ENCODE measurements at places on chromosomes 6 and 20.

- DNase-seq: no peak
Observed at GRCh38 chr20:19047040-19047950, 165.1 kb upstream of the SLC24A3 start.

- no peak for DNase-seq
Observed at GRCh38 chr20:12847872-12848271, 160.9 kb upstream of the SPTLC3 start.

- no peak for DNase-seq
Observed at GRCh38 chr6:114032721-114033120, 61.8 kb upstream of the HDAC2 start.

DNA sequence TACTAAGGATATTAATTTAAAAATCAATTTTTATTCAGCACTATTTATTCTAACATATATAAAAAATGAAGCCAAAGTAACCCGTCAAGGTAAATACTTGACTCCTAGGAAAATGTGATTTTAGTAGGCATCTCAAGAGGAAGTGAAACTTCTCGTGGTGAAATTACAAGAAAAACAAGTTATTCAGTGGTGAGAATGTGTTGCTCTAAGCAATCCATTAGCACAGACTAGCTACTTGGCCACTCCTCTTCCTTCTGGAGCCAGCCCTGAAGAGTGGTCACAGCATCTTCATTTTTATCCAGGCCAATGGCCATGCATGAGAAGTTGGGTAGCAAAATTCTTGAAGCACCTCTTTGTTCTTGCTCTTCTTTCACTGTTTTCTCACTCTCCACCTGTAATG, 40.4 kb upstream of the GFRAL start:
- no peak for DNase-seq

- DNase-seq: no peak
Observed at GRCh38 chr6:132153221-132153898, 202.2 kb upstream of the CCN2 start.

GRCh38 chr6:26363882-26364701, 906 bp upstream of the BTN3A2 start:
- peak; percentile 9 for DNase-seq

GRCh38 chr6:8814440-8815000, 379.2 kb upstream of the SLC35B3 start:
- no peak for DNase-seq

- no peak for DNase-seq
Observed at GRCh38 chr20:35870541-35871258, 83.6 kb downstream of the SCAND1 start.

DNA sequence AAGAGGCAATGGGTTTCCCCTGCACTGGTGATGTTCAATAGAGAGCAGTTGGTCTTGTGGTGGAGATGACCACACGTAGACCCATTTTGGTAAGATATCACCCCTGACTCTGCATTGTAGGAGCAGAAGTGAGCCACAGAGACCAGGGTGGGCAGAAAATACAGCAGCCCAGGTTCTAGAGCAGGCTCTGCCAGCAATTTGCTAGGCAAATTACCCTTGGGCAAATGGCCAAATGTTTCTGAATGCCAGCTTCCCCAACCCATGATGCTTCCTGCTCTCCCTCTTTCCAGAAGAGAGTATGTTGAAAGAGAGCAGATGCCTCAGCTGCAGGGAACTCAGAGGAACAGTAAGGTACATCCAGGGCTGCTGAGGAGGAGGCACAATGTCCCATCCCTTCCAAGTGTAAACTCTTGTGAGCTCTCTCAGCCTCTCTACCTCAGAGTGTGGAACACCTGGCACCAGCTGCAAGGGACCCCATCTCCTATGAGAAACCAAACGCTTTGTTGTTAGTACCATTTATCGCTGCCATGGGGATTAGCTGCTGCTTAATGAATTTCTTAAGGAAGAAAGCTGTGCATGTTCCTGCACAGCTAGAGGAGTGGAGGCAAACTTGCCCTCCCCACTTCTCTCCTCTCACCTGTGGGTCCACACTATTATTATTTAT, 317.5 kb upstream of the MOCS1 start:
- DNase-seq: peak; percentile 66

GRCh38 chr6:10794239-10794638, 44.1 kb downstream of the MAK start:
- DNase-seq: no peak

DNA sequence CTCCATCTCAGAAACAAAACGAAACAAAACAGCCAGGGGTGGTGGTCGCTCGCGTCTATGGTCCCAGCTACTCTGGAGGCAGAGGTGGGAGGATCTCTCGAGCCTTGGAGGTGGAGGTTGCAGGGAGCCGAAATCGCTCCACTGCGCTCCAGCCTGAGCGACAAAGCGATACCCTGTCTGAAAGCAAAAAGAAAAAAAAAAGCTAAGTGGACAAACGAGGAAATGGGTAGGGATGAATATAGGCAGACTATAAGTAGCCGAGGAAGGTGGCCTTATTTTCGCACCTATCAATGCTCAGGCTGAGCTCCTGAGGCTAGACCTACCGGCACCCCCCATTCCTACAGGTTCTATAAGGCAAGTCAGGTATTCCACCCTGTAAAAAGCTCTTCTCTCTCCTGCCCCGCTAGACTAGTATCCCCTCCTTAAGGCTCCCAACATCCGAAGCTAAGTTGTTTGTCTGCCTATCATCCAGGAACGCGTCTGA, 650 bp upstream of the CASP8AP2 start:
- DNase-seq: no peak

GRCh38 chr6:25868436-25869183, 5.4 kb downstream of the SLC17A3 start:
- no peak for DNase-seq

DNA sequence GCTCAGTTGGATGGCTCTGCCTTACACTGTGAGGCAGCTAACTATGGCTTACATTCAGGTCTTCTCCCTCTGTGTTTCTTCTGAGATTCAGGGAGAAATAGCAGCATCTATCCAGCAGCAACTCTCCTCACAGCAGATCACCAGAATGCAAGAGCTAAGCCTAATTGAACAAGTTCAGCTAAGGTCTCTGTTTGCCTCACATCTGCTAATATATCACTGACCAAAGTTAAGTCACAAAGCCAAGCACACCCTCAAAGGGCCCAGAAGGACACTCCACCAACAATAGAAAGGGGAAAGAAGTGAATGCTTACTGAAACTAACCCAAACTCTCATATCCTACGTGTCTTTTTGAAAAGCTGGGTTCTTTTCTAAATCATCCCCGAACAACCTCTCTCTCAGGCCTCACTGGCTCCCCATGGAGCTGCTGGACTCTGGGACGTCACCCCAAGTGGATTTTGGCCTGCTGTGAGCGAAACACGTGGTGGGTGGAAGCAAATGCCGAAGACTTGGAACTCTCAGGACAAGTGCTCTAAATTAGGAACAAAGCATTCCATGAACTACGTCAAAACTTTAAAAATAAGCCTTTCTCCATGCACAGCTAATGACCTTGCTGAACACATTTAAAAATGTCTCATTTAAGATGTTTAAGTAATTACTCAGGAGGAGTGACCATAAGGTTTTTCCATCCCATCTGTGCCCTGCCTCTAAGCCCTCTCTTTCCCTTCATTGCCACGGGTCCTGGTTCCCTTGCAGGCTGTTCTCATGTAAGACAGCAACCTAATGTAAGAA, 167.5 kb upstream of the PLCB4 start:
- no peak for DNase-seq

- DNase-seq: no peak
Observed at GRCh38 chr20:43937591-43937990, 22.9 kb downstream of the TOX2 start.

- DNase-seq: no peak
Observed at GRCh38 chr6:147826698-147827097, 318.2 kb downstream of the SAMD5 start.

GRCh38 chr6:133159255-133159795, 81.8 kb upstream of the EYA4 start:
- no peak for DNase-seq

DNA sequence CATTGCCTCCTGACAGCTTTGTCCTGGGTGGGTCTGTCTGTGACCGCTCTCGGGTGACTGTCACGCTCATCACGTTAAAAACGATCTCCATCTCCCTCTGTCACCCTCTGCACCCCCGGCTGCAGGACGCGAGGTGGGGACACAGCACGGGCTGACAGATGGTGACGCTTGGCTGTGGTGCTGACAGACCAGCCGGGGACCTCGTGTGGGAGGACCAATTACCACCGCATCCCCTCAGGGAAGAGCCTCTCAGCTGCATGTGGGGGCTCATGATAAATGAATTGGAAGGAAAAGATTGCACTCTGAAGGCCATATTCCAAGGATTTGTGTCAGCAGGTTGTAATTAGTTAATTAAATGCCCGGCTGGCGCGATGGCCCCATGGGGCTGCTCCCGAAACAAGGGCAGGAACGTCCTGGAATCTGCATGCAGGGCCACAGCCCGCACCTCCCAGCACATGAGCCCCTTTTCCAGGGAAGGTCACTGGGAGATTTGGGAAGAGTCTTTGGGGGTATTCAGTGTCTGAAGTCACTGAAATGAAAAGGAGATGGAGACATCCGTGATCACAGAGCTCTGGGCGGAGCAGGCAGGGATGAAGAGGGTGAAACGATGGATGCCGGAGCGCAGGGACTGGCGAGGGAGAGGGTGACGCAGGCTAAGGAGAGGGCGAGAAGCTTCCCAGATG, 87.1 kb downstream of the ERMARD start:
- peak; percentile 41 for DNase-seq

DNA sequence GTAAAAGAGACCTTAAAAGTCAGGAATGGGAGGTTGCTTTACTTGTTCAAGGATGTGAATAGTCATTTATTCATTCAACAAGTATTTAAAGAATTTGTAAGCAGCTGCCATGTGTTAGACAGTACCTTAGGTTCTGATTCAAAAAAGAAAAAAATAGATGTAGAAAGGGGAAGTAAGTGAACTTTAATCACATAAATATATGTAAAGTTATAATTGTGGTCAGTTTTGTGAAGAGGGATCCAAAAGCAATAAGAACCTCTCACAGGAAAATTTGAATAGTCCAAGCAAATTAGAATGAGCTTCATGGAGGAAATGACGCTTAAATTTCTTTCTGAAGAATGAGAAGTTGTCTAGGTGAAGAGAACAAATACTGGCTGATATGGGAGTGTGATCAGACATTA, 596.1 kb upstream of the CITED2 start:
- DNase-seq: no peak

DNA sequence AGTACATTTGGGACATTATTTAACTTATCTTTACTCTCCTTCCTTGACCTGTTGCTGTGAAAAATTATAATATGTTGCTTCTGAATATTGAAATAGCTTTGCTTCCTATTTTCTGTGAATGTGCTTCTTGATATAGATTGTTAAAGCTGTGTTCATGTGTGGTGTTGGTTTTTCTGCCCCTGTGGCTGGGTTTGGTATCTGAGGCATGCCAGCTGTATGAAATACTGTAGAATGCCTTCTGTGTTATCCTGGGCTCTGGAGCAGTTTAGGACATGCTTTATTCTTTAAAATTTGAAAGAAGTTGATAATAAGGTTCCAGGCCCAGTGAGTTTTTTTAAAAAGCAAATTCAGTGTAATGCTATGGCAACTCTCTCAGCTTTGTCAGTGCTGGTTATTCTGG, 71.7 kb downstream of the HIVEP1 start:
- no peak for DNase-seq

DNA sequence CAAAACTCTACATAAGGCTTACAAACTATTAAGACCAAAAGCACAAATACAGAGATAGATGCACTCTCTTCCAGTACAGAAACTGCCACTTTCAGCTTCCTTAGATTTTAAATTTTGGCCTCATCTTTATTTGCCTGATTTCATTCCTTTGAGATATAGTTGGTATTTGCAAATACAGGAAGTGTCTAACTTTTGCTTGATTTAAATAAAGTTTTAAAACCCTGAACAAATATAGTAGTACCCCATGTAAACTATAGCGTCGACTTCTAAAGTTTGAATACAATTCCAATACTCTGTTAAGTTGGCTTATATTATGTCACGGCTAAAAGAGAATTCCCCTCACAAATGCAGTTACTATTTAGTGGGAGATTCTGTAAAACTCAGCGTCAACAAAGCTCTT, 1.2 kb upstream of the CLDN20 start:
- no peak for DNase-seq

DNA sequence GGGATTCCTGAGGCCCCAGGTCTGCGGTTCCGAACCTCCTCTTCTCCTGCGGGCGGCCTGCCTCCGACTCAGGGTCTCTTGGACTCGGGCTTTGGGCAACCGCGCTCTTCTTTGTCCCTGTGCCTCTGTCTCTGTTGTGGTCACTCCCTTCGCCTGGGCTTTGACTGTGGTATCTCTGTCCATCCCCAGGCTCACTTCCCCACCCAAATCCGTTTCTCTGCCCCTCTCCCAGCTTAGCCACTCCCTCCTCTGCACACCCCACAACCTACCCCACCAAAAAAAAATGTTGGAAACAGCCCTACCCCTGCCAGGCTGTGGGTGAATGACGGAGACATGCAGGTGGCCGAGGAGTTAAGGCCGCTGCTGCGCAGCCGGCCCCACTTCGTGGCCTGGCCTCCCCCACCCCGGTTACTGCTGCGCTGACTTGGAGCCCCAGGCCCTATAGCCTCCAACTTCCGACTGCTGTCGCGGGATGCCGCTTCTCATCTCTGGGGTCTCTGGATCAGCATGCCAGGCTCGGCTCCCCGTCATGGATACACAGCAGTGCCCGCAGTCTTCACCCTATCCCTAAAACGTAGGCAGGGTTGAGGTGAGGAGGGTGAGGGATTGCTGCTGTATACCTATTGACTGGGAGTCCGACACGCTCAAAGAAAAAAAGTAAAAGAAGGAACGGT, 2.7 kb upstream of the MAFB start:
- no peak for DNase-seq

DNA sequence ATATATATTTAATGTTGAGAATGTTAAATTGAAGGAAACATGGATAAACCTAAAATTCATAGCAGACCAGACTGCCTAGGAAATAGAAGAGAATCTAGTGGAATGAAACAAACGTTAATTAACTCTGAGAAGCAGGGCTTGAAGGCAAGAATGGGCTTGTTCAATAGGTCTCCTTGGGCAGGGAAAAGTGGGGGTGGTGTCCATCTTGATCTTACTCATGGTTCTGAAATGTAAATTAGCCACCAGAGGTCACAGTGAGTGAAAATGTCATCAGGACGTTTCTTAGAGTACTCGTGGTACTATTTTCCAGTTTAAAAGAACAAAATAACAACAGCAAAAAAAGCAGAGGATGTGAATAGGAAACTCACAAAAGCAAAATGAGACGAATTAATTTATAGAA, 66.8 kb upstream of the BTBD3 start:
- DNase-seq: no peak

GRCh38 chr6:49430866-49431265, 32.2 kb downstream of the MMUT start:
- no peak for DNase-seq

DNA sequence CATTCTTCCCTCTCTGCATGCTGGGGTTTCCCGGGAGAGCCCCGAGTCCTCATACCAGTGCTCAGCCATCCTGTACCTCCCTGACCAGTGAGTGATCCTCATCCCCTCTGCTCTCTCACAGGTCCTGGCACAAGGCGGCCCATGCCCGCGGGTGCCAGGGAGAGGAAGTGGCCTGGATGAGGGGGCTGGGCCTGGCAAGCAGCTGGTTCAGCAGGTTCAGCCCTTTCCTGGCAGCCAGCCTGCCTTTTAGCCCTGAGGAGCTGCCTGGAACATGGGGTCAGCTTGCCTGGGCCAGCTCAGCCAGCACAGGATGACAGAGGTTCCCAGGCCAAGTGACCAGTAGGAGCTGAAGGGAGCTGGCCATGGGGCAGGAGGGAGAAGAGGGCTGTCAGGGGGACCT, 10.9 kb downstream of the MOCS1 start:
- no peak for DNase-seq

GRCh38 chr6:154736618-154737259, 3.5 kb downstream of the SCAF8 start:
- no peak for DNase-seq
